Gastroesophageal sphincter (tissue), 4 donors: ENCODE measurements at places on chromosomes 4 and X. TPM values are rescaled to one million over a fixed set of nuclear protein-coding genes. Genes with fewer than 3 reads are reported as not detected.

- ATAC-seq = no peak
These were observed 9.4 kb downstream of the UVSSA start for GRCh38 chr4:1356181-1356998.

- ATAC-seq = peak; percentile 29
These were observed 58.0 kb upstream of the KLF3 start for GRCh38 chr4:38605753-38606586.

The SSX2B gene
- not detected for total RNA-seq

The CLDN22 gene
- not detected for total RNA-seq

The DCAF8L2 gene
- not detected for total RNA-seq

The CYSLTR1 gene
- total RNA-seq = 13.7 TPM
